Upper lobe of left lung (tissue), 6 donors: ENCODE measurements at places on chromosomes 4 and X. TPM values are rescaled to one million over a fixed set of nuclear protein-coding genes. Genes with fewer than 3 reads are reported as not detected.

The FOXR2 gene
- total RNA-seq: not detected

The GRSF1 gene
- total RNA-seq: 51.8 TPM

The PSAPL1 gene
- 0.20 TPM for total RNA-seq

- DNase-seq: no peak
These were observed 16.1 kb downstream of the PGAM4 start for GRCh38 chrX:77953302-77953701.
